SK-N-MC (cell line): ENCODE measurements at places on chromosomes 3 and 15.

GRCh38 chr3:2317521-2317920 lies 218.9 kb downstream of the CNTN4 start:
- DNase-seq = no peak

DNA sequence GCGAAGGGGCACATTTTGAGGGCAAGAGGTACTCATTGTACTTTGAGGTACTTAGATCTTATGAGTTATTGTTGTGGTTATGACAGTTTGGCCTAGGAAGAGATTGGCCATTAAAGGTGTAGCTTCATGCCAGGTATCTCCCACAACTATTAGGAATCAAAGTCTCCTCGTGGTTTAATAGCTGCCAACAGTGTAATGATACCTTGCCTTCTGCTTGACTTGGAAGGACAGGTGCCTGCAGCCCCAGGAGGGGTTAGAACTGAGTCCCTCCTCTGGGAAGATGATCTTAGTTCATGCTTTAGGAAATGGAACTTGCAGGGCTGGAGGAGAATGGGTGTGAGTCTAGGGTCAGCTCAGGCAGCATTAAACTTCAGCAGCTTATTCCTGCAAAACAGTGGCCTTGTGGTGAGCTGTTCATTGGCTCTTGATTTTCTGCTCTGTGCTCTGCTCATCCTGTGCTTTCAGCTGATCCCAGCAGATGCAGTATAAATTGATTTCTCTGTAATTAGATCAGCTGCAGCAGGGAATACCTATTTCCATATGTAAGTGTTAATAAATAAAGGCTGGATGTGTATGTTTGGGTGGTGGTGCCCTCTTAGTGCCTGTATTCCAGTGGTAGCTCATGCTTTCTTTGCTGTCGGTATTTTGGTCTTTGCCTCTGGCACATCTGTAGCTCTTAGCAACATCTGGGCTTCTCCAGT lies 40.5 kb downstream of the ZNF609 start:
- DNase-seq = no peak

DNA sequence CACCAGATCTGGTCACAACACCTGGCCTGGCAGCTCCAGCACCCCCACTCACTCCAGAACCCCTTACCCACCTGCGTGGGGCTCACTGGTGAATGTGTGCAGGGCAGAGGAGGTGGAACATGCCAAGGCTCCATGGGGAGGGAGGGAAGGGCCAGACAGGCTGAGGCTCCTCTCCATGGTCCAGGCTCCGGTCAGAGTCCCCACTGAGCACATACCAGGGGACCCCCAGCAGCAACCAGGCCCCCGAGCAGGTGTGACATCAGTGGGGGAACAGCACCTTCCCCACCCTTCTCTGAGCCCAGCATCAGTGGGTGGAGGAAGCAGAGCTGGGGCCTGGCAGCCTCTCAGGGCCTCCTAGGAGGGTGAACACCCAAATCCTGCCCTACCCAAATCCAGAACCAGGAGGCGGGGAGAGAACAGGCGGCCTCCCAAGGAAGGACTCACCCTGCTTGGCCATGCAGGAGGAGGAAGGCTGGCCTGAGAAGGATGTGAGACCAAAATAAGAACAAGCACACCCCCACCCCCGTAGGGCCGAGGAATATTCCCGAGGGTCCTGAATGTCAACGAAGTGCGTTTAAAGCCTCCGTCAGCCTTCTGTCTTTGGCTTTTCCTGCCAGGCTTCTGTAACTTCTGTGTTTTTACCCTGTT lies 1.1 kb upstream of the GP9 start:
- DNase-seq = no peak

DNA sequence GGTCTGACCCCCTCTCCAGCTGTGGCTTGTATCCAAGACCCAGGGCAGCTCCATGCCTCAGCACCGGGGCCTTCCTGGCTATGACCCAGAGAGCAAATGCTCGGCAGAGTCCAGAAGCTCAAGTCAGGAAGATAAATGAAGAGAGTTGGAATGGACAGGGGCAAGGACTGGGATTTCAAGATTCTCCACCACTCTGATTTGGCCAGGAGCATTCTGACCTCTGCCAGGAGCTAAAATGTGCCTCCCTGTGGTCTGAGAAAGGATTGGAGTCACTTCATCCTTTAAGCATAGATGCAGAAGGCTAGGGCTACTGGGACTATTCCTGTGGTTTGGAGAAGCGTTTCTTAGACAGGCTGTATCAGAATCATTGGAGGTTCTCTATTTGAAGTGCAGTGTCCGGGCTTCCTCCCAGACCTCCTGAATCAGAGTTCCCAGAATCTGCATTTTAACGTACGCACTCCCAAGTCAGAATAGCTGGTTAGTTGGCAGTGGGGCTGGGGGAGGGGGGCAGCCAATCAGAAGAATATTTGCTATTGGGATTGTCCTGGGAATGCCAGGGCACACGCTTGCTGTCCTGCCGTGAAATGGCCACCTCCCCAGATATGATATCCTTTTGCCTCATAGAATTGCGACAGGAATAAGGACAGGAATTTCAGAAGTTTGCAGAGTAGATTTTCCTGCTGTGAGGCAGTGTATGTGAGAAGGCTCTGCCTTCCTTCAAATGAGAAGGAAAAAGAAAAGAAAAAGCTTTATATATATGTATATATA lies 57.4 kb downstream of the HRH1 start:
- DNase-seq = no peak

GRCh38 chr3:113133140-113133539 lies 78.2 kb upstream of the BOC start:
- no peak for DNase-seq

DNA sequence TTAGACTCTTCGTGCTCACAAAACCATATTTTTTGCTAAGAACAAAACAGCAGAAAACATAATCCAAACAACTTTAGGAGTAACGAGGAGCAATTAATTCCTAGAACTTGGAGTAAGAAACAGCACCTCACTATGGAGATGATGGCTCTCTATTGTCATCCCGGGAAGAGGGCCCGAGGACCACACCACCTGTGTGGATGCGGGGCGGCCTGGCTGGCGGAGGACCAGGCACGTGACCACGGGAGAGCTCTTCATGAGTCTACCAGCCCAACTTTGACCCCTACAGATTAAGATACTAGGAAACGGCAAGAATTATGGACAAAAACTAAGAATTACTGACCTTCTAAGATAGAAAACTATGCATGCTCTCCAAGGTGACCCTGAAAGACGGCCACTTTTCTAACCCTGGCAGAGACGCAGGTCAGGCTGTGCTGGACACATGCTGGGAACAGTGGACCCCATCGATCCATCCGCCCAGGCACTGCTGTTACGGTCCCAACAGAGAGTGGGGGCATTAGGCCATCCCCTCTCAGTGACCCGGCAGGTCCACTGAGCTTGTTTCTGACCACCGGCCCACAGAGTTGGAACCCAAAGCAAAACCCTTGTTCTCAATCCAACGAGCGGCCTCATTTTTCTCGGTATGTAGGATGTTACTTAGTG lies 13.1 kb upstream of the OCA2 start:
- no peak for DNase-seq

DNA sequence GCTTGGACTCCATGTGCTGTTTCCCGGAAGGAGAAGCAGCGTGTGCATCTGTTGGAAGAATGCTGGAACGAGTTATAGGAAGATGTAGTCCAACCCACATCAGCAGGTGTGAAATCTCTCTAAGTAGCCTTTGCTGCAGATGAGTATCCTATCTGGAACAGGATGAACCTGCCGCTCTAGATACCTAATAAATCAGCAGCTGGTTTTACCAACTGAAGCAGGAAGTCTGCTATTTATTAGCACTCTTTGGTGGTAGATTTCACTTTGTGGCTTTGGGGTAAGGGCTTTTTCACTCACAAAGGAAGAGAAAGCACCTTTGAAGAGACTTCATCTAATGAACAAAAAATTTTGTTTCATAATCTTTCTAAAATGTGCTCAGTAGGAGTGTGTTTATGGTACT lies 66.4 kb downstream of the DCUN1D1 start:
- DNase-seq = no peak

- DNase-seq = no peak
These were observed 43.9 kb downstream of the SEMA3G start for GRCh38 chr3:52401021-52401420.

- DNase-seq = no peak
These were observed 103.5 kb downstream of the NUP210 start for GRCh38 chr3:13316603-13317002.

GRCh38 chr15:89533861-89534544 lies 37.6 kb upstream of the RHCG start:
- DNase-seq = no peak

- no peak for DNase-seq
These were observed 9.7 kb downstream of the ATP8B4 start for GRCh38 chr15:50109076-50109987.

DNA sequence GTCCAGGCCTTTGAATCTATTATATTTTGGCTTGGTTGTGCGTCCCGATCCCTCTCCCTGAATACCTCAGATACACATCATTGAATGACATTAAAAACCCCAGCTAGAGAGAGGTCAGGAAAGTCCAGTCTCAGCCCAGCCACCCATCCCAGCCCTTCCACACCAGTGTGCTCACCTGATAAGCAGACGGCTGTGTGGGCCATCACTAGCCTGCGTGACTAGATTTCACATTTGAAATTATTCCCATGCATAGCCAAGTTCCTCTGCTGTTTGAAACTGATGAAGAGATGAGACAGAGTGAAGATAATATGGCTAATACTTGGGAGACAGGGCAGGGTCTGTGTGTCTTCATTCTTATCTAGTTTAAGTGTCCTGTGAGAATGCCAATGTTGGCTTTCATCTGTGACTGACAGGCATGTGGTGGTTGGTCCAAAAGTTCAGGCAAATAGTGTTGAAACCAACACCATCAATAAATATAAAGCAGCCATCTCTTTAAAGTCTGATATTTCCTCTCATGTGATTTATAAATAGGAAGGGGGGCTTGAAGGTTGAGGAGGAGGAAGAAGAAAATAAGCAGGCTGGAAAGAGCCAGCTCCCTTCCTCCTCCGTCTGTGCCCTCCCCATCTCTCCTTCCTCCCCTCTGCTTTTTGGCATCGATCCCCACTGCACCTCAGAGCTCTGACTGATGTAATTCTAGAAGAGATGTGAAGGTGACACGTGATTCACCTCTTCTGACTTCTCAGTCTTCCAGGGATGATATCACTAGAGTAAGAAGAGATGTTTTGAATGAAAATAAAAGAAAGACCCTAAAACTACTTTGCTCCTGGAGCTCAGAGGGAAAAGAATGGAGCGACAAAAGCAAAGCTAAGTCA lies 5.1 kb downstream of the FAM43A start:
- DNase-seq = no peak

GRCh38 chr15:64813075-64813474 lies 12.4 kb downstream of the PIF1 start:
- DNase-seq = no peak

DNA sequence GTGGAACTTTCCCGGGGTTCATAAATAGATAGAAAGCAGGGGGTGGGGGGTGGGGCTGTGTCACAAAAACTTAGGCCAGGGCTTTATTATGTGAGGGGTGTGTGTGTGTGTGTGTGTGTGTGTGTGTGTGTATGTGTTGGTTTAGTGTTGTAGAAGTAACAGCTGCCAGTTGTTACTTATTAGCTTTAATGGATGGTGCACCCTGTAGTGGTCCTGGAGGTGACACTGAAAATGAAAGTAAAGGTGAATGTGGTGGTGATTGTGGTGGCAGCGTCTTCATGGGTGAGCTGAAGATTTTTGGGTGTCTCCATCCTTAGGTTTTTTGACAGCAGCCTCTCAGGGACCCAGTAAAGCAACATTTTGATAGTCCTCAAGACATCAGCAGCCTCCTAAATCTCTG lies 449.9 kb downstream of the PDCD6IP start:
- DNase-seq = no peak

- no peak for DNase-seq
These were observed 172.3 kb upstream of the MCTP2 start for GRCh38 chr15:94059013-94059587.

DNA sequence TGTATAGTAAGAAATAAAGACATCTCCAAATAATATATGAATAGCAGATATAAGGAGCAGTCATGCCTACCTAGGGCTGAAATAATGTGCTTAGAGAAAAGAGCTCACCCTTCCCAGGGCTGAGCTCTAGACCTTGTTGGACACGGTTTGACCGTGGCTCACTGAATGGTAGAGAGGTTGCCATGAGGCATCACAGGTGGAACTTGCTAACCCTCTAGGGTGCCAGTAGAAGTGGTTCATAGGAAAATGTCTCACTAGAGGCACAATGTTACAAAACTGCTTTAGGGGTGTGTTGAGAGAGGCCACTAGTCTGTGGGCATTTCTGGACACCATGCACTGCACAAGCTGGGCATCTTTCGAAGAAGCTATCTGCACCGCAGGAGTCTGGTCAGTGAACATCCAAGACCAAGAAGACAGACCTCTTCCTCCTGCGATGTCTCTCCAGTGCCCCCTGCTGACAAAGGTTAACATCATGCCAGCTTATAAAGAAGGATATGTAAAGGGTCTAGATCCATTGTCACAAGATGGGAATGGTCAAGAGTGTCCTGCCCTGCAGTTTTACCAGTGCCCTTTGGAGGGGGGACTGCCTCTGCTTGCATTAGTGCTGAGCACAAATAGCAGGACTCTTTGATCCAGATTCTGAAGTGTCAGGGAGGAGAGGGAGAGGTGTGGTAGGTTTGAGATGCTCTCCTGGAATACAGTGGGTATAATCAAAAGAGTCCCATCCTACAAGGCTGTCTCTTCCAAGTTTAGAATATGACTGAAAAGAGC lies 266.8 kb downstream of the ZNF385D start:
- DNase-seq = no peak

GRCh38 chr3:45479621-45480035 lies 91.3 kb downstream of the LARS2 start:
- no peak for DNase-seq

DNA sequence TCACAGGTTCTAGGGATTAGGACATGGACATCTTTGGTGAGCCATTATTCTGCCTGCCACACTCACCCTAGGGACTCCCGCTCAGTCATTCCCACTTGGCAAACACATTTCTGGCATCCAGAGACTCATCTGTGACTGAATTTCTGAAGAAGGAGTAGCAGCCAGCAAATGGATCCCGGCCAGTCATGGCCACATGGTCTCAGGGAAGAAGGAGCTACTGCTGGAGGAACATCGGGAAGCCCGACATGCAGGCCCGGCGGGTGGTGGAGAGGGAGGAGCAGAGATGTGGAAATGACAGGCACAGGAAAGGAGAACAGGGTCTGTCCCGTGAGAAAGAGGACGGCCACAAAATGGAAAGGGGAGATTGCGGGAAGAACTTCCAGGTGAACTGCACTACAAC lies 65.4 kb downstream of the SEMA5B start:
- no peak for DNase-seq

GRCh38 chr15:77659350-77660321 lies 26.9 kb upstream of the LINGO1 start:
- DNase-seq = peak; percentile 51

GRCh38 chr3:179948740-179949139 lies 88.0 kb downstream of the PEX5L start:
- no peak for DNase-seq

- DNase-seq = no peak
These were observed 117.8 kb upstream of the MNS1 start for GRCh38 chr15:56582785-56583184.

GRCh38 chr15:70491201-70491621 lies 272.1 kb downstream of the UACA start:
- DNase-seq = no peak

GRCh38 chr15:92151741-92152140 lies 241.9 kb upstream of the ST8SIA2 start:
- DNase-seq = no peak

- DNase-seq = no peak
These were observed 598.7 kb downstream of the IGSF11 start for GRCh38 chr3:118435851-118436350.
